Mucosa of descending colon (tissue), 3 donors: ENCODE measurements at places on chromosomes 3 and 15. TPM values are rescaled to one million over a fixed set of nuclear protein-coding genes. Genes with fewer than 3 reads are reported as not detected.

Gene CD200
- total RNA-seq, result 3.3 TPM

Gene LIPC
- total RNA-seq, result 3.4 TPM

Gene FGD5
- 9.2 TPM for total RNA-seq

DNA sequence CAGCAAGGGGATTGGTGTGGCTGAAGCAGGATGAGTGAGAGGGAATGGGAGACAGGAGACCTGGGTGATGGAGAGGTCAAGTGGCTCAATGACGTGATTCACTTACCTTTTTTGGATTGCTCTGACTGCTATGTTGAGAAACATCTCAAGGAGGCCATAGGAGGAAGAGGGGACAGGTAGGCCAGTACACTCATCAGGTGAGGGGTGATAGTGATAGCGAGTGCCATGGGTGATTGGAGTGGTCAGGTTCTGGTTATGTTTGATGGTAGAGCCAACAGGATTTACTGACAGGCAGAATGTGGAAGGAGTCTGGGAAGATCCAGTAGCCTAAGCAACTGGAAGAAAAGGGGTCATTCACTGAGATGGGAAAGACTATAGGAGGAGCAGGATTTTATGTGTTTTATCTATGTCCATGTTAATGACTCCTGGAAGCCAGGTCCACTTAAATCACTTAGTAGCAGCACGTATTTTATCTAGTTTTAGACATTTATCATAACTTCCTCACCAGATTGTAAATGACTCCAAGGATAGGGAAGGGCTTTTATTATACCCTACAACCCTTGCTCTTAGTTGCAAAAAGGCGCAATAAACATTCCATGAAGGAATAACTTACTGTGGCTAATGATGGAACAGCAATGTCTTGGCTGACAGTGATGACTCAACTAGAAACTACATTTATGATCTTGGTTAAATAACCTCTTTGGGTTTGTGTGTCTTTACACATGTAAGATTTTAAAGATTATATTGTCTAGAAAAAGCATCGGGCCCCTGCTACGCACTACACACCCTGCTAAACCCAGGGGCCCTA is 119.8 kb upstream of the RNF7 start:
- DNase-seq, result no peak

Gene CAMK2N2
- total RNA-seq, result not detected

GRCh38 chr3:143078883-143079282 is 40.7 kb upstream of the CHST2 start:
- DNase-seq, result no peak

DNA sequence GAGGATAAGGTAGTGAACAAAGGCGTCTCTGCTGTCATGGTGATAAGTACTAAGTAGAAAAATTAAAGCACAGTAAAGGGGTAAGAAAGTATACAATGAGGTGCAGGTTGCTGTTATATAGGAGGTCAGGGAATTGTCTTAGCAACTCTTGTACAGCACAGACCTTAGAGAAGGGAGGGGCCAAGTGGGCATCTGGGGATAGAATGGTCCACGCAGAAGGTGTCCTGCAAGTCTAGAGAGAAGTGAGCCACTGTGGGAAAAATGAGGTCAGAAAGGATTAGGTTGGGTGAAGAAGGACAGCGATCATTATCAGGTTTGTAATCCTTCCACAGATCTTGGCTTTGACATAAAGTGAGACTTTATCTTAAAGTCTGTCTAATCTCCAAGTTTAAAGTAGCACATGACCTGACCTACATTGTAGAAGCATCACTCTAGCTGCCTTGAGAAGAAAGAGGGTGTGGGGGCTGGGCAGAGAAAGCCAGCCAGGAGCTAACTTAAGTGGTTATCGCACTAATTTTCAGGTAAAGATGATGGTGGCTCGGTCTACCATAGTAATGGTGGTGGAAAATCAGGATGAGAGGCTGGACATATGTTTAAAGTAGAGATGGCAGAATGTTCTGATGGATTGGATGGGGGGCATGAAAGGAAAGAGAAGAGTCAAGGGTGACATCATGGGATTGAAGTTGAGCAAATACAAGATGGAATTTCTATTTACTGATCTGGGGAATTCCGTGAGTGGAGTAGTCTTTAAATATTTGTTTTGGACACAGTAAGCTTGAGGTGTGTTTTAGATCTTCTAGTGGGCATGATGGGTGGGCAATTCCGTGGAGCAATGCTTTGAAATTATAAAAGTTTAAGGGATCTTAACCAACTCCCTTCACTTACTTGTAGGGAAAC is 919.2 kb downstream of the ROBO1 start:
- no peak for DNase-seq

DNA sequence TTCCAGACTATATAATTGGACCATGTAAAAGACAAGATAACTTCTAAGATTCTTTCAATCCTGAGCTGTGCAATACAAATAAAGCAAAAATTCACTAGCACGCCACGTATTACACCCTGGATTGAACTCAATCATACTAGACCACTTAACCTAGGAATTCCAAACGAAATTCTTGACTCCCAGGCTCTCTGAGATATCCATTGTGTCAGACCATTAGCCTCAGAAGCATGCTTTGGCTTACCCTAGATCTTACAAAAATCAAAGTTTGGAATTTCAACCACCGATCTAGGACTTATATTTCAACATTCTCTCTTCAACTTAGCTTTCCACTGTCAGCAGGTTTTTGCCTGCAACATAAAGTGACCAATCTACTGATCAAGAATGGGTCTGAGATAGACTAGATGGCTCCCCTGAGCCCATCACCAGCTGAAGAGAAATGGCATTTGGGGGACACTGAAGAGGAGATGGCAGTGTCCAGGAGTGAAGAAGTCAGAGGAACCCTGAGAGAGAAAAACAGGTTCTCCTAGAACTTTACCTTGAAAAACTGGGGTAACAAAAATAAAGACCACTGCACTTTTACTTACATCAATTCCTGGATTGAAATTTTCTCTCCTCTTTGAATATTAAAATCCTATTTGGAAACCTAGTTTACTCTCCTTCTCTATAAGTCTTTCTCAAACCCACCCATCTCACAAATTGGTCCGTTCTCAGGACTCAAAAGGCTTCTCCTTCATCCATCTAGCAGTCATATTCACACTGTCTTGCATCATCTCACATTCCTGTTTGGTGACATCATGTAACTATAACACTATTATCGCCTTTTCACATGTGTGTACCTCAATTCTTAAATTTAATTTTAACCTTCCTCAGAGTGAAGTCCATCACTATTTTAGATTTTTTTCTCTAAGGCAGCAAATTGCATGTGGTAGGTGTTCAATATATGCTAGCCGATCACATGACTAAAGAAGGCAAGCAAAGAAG is 18.5 kb downstream of the CPNE4 start:
- DNase-seq, result no peak

GRCh38 chr3:47536221-47536891 is 22.8 kb upstream of the ELP6 start:
- DNase-seq, result no peak

DNA sequence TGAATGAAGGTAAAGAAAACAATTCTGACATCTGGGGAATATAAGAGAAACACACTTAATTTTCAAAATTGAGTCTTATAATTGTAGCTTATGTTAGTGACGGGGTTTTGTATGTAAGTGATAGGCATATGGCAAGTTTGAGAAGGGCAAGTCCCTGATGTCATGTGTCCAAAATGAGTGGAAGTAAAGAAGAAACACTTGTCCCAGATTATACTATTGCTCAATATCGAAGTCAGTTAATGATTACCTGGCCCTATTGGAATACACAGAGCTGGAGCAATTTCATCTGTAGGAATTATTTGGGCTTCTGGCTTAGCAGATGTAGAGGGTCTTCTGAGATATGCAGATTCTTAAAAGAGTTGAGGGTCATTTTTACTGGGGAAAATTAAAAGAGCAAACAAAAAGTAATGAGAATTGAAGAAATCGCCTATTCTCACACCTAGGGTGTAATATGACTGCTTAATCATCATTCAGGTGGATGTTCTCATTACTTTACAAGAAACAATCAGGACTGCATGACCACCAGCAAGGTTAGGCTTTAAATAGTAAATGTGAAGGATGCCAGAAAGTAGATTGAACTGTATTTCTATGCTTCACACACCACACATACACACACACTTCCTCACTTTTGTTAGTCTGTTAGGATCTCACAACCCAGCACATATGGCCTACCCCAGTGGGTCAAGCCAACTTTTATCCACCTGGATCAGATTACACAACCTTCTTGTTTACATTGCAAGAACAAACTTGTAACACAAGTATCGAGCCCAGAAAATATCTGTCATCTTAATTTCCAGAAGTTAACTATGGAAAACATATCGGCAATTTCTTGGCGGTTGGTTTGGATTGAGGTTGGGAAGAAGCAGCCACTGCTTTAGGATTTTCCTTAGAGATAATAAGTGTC is 183.3 kb upstream of the LRRC3B start:
- DNase-seq, result no peak

DNA sequence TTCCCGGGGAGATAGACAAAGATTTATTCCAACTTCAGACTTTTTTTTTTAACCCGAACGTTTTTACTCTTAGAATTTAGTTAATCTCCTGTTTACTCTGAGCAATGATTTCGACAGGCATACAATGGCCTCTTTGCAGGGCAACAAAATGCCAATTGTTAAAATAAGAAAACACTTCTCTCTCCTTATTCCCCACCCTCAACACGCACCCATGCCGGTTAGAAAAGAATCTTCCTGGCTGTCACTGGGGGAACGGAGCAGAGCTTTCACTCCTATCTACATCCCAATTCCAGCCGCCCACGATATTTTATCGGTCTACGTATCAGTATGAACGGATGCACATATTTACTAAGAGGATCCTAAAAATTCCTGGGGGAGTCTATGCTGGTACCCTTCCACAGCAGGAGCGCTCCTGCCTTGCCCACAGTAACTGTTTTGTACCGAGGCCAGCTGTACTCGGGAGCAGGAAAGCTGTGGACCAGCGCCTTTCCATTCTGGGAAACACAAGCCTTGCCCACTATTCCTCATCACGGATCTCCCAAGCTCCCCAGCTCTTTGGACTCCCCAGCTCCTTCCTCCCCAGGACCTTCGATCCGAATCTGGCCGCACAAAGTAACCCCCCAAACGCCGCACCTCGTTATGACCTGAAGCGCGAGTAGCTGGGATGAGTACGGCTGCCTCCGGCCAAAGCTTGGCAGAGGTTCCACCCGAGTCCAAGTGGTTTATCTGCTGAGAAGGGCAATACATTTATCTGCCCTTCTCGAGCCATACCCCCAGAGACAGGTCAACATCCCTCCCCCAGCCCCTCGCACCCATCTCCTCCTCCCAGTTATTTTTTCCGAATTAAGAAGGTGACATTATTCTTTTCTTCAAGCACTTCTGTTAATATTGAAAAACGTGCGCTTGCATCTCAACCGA is 2.2 kb upstream of the FOXB1 start:
- DNase-seq, result no peak

DNA sequence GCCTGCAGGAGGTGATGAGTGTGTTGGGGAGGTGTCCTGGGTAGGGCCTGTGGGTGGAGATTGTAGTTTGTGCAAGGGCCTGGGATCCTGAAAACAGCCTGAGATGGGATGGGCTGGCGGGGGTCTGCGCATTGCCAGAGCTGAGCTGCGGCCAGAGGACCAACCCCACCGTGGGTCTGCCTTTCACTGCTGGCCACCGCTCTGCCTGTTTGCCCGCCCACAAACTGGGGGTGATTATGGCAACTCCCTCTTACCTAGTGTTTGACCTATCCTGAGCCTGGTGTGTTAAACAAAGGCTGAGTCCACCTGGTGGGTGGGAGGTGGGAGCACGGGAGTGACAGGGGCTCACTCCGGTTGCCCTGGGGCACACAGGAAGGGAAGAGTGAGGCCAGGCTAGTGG is 9.8 kb downstream of the ABTB1 start:
- peak; percentile 38 for DNase-seq

DNA sequence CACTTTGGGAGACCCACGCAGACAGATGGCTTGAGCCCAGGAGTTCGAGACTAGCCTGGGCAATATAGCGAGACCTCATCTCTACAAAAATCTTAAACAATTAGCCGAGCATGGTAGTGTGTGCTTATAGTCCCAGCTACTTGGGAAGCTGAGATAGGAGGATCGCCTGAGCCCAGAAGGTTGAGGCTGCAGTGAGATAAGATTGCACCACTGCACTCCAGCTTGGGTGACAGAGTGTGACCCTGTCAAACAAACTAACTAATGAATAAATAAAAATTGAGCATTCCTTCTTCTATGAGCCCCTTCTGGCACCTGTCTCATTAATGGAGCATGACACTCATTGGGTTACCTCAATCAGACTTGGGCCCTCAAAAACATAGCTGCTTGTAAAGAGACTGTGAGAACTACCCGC is 7.5 kb downstream of the ZDHHC3 start:
- no peak for DNase-seq

DNA sequence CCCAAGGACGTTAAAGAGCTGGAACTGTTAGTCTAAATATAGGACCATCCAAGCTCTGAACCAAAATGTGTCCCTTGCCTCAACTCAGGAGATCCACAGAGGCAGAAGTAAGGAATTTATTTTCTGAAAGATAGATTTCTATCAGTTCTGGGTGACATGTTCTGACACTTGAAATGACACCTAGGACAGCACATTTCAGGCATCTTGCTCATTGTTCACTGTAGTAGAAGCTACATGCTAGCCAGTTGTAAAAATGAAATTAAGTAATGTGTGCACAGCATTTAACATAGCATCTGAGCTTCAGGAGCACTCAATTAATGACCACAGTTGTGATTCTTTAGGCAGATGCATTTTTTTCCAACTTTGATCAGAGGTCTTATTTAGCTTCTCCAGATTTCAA is 567 bp downstream of the CCR2 start:
- DNase-seq, result no peak

Gene LEKR1
- 3.5 TPM for total RNA-seq

Gene MYO1E
- 325 TPM for total RNA-seq

Gene UCN2
- total RNA-seq, result 0.19 TPM

GRCh38 chr15:31439328-31439727 is 112.7 kb downstream of the KLF13 start:
- peak; percentile 69 for DNase-seq

Gene GCNT3
- 506 TPM for total RNA-seq

DNA sequence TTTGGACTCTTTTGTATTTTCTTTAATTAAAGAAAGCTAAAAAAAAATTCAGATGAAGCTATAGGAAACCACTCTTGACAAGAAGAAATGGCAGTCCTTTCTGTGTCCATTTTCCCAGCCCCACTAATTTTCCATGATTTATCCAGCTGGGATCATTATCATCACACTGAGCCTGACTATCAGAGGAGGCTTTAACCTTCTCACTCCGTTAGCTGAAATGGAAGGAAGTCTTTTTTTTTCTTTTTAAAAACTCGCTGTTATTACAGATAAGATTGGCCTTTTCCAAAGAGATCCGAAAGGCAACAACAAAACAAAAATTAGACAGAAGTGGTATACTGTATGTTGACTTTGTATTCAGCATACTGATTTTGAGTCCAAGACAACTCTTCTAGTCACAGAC is 366.2 kb upstream of the ROPN1 start:
- DNase-seq, result no peak

- no peak for DNase-seq
Observed at GRCh38 chr15:67409175-67409574, 111.8 kb upstream of the C15orf61 start.
